ENCODE measurements at places on chromosomes 16 and 17. TPM values are rescaled to one million over a fixed set of nuclear protein-coding genes. Genes with fewer than 3 reads are reported as not detected.

The CA7 gene
- total RNA-seq: not detected

The TAF15 gene
- total RNA-seq: 55.0 TPM

The STH gene
- not detected for total RNA-seq

The TEX19 gene
- under 0.01 TPM for total RNA-seq

The SEZ6L2 gene
- 7.0 TPM for total RNA-seq

The C17orf78 gene
- not detected for total RNA-seq

The CD300E gene
- total RNA-seq: not detected

The CCDC144A gene
- 3.5 TPM for total RNA-seq

The KRT13 gene
- 0.65 TPM for total RNA-seq

The HOXB2 gene
- 0.85 TPM for total RNA-seq

The KCNG4 gene
- total RNA-seq: not detected

The TBC1D3C gene
- not detected for total RNA-seq

The PRAC1 gene
- total RNA-seq: not detected

The C17orf107 gene
- 4.3 TPM for total RNA-seq

The SGF29 gene
- 9.6 TPM for total RNA-seq

The KRTAP2-3 gene
- not detected for total RNA-seq

The OTOP2 gene
- total RNA-seq: not detected

The KRTAP4-3 gene
- total RNA-seq: not detected

The GRAP gene
- total RNA-seq: 0.18 TPM

The PTX4 gene
- 0.09 TPM for total RNA-seq

The NRN1L gene
- total RNA-seq: 0.14 TPM

The TPSD1 gene
- not detected for total RNA-seq

The NACA2 gene
- not detected for total RNA-seq

The CDIP1 gene
- 6.8 TPM for total RNA-seq
